Stomach (tissue), 19 donors: ENCODE measurements at places on chromosomes 7 and 10. TPM values are rescaled to one million over a fixed set of nuclear protein-coding genes. Genes with fewer than 3 reads are reported as not detected.

DNA sequence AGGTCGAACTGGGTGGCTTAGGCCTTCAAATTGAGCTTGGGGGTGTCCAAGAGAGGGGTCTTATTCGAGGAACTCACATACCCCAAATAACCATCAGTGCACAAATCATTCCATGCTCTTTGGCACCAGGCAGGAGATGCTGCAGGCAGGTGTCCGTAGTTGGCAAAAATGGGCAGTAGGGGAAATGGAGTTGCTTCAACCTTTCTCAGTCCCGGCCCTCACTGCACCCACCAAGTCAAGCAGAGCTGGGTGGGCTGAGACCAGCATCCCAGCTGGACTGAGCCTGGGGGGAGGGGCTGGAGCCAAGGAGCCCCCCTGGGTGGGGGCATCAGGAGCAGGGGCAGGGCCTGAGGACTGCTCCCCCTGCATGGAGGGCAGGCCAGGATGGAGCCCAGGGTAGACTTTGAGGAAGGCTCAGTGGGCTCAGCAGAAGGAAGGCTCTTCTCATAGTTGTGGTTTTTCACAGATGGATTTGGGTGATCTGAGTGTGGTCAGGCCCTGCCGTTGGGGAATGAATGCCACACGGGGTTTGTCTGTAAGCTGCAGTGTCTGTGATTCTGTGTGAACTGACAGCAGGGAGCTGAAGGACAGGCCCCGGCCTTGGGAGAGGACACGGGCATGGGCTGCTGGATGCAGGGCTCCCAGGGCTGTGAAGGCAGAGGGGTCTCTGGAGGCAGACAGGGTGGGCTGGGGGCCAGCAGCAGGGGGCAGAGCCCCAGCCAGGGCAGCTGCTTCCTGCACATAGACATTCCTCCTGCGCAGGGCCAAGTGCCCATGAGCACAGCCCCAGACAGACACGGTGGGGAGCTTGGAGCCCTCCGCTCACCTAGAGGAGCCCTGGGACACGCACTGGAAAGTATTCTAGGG, 144.5 kb downstream of the ADCY1 start:
- DNase-seq = no peak

DNA sequence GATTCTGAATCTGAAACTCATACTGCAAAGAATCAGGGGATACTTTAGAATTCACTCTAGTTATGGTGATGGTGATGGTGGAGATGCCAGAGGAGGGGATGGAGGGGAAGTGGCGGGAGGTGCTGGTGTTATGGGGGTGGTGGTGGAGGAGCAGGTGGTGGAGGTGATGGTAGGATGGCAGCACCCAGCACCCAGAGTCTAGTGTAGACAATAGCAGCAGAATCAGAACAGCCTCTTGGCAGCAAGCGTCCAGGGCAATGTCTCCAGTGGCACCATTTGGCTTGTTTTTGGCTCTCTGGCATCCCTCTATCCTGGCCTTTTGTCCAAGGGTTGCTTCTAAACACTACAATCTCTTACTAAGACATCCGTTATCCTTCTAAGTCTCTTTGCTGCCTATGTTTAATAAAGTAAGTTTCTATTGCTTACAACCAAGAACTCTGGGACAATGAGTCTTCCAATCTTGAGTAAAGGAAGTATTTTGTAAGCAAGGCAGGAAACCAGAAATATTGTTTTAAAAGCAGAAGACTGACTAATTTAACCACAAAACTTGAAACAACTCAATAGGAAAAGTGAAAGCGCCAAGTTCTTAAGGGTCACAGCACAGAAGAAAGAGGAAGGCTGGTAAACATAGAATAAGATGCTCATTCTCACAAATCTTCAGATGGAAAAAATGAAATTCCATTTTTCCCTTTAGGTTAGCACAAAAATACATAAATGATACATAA, 42.4 kb upstream of the GDF10 start:
- no peak for DNase-seq

The HOXA1 gene
- 0.31 TPM for polyA plus RNA-seq

DNA sequence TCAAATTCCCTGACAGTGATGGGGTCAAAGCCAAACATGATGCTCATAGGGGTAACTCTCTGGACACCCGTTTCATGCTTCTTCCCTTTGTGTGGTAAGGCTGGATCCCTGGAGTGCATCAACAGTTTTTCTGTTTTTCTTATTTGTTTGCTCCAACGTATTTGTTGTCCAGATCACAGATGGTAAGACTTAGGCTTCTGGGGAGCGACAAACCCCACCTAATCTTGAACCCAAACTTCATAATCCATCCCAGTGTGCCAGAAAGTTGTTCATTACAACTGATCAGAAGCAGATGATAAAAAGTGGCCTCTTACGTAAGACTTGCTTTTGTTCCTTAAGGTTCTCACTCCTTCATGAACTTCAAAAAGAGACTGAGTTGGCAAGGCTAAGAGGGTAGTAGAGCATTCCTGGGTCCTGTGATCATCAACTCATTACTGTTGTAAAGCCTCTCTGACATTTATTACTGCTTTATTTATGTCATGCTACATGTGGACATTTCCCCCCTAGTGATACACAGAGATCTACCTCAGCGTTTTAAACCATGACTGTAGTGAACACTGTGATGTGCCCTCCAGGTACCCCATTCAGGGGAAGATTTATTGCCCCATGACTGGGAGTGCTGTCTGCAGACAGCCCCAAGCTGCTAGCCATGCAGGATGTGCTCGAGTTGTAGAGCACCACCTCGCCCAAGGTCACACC, 125.6 kb downstream of the CCDC71L start:
- no peak for DNase-seq

The RBM48 gene
- polyA plus RNA-seq = 6.9 TPM

DNA sequence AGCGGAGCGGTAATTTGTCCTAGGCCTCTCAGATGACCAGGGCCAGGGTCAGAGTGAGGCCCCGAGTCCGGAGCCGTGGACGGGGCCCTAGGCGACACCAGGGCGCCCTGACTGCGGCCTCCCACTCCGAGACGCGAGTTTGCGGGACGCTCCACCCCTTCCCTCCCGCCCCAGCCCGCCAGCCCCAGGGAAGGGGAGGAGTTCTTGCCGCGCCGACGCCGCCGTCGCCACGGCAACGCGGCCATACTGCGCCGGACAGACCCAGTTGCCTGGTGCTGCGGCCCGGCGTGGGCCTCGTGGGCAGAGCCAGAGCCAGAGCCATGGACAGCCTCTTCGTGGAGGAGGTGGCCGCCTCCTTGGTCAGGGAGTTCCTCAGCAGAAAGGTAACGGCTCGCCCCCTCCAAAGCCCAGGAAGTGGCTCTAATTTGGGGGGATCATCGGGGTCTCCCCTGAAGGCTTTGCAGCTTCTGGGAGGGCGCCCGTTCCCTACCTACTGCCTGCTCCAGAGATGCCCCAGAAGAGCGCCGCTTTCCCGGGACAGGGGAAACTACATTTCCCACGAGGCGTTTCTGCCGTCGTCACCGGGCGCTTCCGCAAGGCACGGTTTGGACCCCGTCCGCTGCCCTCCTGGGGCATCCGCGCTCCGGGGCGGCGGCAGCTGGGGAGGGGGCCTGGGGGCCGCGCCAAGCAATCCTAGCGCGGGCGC, at the start of gene MINDY4:
TSS of gene MINDY4 (plus strand) at position 244 of the 706 bp plus-strand sequence. CDS start at position 321, 77 bp downstream.
- peak; percentile 96 for DNase-seq

DNA sequence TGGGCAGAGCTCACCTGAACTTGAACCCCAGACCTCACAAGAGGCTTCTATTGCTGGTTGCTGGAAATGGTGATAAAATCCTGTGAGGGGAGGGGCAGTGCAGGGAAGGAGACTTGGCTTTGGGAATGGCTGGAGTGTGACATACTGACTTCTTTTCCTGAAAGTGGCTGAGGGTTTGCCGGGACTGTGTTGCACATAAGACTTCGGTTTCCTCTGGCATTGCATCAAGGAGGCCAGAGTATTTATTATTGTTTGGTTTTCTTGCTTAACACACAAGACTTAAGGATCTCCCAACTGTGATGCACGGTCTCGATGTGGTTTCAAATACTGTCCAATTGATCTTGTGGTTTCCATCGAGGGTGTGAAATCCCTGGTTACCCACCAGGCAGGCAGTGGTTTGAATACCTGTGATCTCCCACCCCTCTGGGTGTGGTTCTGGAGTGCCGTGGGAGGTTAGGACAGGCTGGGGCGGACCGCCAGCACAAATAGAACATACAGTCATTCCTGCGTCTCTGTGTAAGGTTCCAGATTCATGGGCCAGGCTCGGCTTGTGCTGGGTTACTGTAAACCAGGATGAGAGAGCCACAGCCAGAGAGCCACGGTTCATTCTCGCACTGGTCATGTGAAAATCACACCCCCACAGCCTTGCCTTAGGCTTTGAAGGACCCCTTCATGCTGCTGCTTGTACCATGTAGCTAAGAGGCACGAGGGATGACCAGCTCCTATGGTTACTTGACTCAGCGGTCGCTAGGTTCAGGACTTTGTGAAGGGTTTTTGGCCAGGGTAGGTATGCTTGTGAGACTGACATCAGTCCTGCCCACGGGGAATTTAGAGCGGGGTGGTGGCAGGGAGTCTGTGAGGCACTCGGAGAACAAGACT, 39.2 kb downstream of the WBP1L start:
- DNase-seq = peak; percentile 61

The HOXA9 gene
- polyA plus RNA-seq = not detected

- peak; percentile 49 for DNase-seq
These were observed 182.6 kb downstream of the TCF7L2 start for GRCh38 chr10:113132591-113133121.

DNA sequence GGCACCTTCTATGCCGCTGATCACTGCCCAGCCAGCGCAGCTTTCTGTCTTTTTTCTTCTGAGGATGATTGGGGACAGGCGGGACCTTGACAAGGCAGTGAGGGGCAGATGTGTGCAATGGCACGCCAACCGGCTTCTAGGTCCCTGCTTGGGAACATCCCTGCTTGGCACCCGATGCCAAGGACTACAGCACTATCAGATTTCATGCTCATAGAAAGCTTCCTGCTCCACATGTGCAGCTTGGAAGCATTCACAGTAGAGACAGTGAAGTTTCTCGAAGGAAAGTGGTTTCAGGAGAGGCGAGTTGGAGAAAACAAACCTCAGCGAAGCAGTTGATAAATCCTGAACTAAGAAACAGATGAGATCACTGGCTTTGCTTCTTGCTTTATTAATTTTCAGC, 267.5 kb upstream of the HABP2 start:
- no peak for DNase-seq

DNA sequence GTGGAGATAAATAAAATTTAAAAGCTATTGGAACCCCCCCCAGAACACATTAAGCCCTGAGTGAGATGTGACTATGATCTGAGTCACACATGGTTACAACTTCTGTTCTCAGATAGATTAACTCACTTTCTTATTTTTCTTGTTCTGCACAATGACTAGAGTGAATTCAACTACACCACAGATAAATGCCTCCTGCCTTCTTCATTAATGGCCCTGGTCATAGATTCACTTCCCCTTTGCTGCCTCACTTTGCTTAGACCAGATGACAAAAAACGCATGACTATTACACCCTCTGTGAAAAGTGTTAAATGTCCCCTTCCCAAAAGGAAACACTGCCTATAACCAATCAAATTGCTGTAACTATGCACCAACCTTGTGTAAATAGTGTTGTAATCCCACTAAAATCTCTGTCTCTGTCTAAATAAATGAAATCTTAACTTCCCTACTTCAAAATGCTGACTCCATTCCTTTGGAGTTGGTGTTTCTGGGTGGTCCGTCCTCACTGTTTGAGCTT, 49.4 kb downstream of the AKR1D1 start:
- DNase-seq = peak; percentile 27

DNA sequence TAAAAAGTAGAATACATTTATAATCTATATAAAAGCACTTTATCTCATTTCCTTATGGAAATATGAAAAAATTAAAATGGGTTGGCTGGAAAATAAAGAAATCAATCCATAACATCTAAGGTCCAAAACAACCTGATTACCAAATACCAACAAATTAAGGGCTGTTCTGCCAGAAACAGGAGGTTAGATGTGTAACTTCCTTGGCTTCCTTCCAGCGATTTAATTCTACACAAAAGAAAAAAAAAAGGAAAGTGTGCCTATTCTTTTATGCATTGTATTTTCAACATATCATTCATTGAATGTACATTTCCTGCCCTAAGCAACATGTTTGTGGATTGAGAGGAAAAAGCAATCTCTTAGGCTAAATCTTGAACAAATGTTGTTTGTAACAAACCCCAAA, 36.2 kb upstream of the USP6NL start:
- no peak for DNase-seq

The CACNA2D1 gene
- polyA plus RNA-seq = 2.7 TPM

The ELFN1 gene
- 0.53 TPM for polyA plus RNA-seq

- DNase-seq = no peak
These were observed 11.4 kb upstream of the REPIN1 start for GRCh38 chr7:150357270-150357669.

The CREM gene
- polyA plus RNA-seq = 41.5 TPM

GRCh38 chr10:67386260-67386659, 309.7 kb downstream of the CTNNA3 start:
- no peak for DNase-seq
